A549 treated with GW870086 at 1 μM for 4 hours (cell line): ENCODE measurements at places on chromosomes 3 and 15. TPM values are rescaled to one million over a fixed set of nuclear protein-coding genes. Genes with fewer than 3 reads are reported as not detected.

Gene CCR8
- not detected in 5 replicates for total RNA-seq

Gene ANO10
- total RNA-seq = 18.3 to 21.4 TPM (median 19.1 TPM) in 5 replicates

Gene LRRC3B
- not detected in 5 replicates for total RNA-seq

Gene FANCI
- total RNA-seq = 49.0 to 70.8 TPM (median 59.9 TPM) in 5 replicates

Gene VPS39
- total RNA-seq = 14.3 to 17.9 TPM (median 15.7 TPM) in 5 replicates

Gene NPAP1
- total RNA-seq = not detected in 5 replicates

Gene GASK1A
- not detected in 5 replicates for total RNA-seq

Gene TMEM62
- 8.4 to 10.3 TPM (median 8.9 TPM) in 5 replicates for total RNA-seq

Gene CHAC1
- 4.9 to 10.0 TPM (median 6.1 TPM) in 5 replicates for total RNA-seq

Gene ZMYND10
- total RNA-seq = 0.37 to 1.8 TPM (median 1.2 TPM) in 5 replicates

Gene SV2B
- total RNA-seq = 0.06 to 0.15 TPM (median 0.12 TPM) in 4 of 5 replicates, not detected in the other

Gene IL5RA
- total RNA-seq = 0.10 TPM in 1 of 5 replicates, not detected in the others

Gene SCN11A
- 0.02 TPM in 1 of 5 replicates, not detected in the others for total RNA-seq

Gene PRR20G
- 0.64 to 1.1 TPM (median 0.80 TPM) in 5 replicates for total RNA-seq

Gene SEMA6D
- total RNA-seq = not detected in 5 replicates

Gene EID1
- total RNA-seq = 104 to 129 TPM (median 113 TPM) in 5 replicates

Gene LSMEM2
- 0.10 TPM in 1 of 5 replicates, not detected in the others for total RNA-seq

Gene FBXO40
- total RNA-seq = not detected in 5 replicates

Gene MCTP2
- total RNA-seq = not detected in 5 replicates

Gene PYGO1
- 5.6 to 8.5 TPM (median 7.0 TPM) in 5 replicates for total RNA-seq

Gene ZNF385D
- total RNA-seq = not detected in 5 replicates

Gene ZDHHC23
- 3.2 to 3.5 TPM (median 3.5 TPM) in 5 replicates for total RNA-seq

Gene MORC1
- total RNA-seq = not detected in 5 replicates

Gene SST
- total RNA-seq = not detected in 5 replicates

Gene VPS33B
- 12.3 to 17.6 TPM (median 15.0 TPM) in 5 replicates for total RNA-seq

Gene GOLGA8H
- 1.6 to 3.1 TPM (median 2.7 TPM) in 5 replicates for total RNA-seq

Gene CYP8B1
- total RNA-seq = not detected in 5 replicates

Gene ZPLD1
- not detected in 5 replicates for total RNA-seq

Gene ANKRD34C
- total RNA-seq = not detected in 5 replicates

Gene RPL29
- total RNA-seq = 1,309 to 1,553 TPM (median 1,319 TPM) in 5 replicates

Gene SEMA5B
- 0.09 to 0.39 TPM (median 0.26 TPM) in 5 replicates for total RNA-seq

Gene NEK10
- 0.48 to 1.3 TPM (median 0.96 TPM) in 5 replicates for total RNA-seq

Gene CILP
- 0.17 to 0.23 TPM (median 0.21 TPM) in 5 replicates for total RNA-seq
